Calu3 (cell line): ENCODE measurements at places on chromosomes 5 and 9. TPM values are rescaled to one million over a fixed set of nuclear protein-coding genes. Genes with fewer than 3 reads are reported as not detected.

GRCh38 chr5:116449458-116449857 lies 125.2 kb downstream of the SEMA6A start:
- H3K4me3 ChIP-seq = no peak overlapping the region
- H3K36me3 ChIP-seq = peaks cover 27% of the 10 kb centered on the region
- no peak for DNase-seq
- H3K27me3 ChIP-seq = no peaks in the 10 kb centered on the region
- H3K27ac ChIP-seq = no peak overlapping the region
- peaks cover 48% of the 10 kb centered on the region for H3K4me1 ChIP-seq

GRCh38 chr5:148583421-148583965 lies 70.8 kb downstream of the HTR4 start:
- no peaks in the 10 kb centered on the region for H3K4me1 ChIP-seq
- no peak overlapping the region for H3K27ac ChIP-seq
- no peak overlapping the region for H3K4me3 ChIP-seq
- H3K27me3 ChIP-seq = peaks cover 83% of the 10 kb centered on the region

- no peak overlapping the region for H3K27ac ChIP-seq
- H3K36me3 ChIP-seq = peaks cover 4% of the 10 kb centered on the region
Measured at GRCh38 chr9:115107701-115108100, 10.3 kb downstream of the TNC start.

Gene STKLD1
- total RNA-seq = 0.71 and 0.94 TPM in 2 replicates

Gene PPP3R2
- total RNA-seq = not detected in 2 replicates

GRCh38 chr5:69103521-69103920 lies 9.7 kb downstream of the SLC30A5 start:
- H3K27ac ChIP-seq = no peak overlapping the region
- H3K4me3 ChIP-seq = no peak overlapping the region
- peaks cover 28% of the 10 kb centered on the region for H3K36me3 ChIP-seq

Gene CCDC127
- 7.3 and 7.8 TPM in 2 replicates for total RNA-seq

GRCh38 chr9:96150324-96151227 lies 151.4 kb downstream of the HSD17B3 start:
- no peaks in the 10 kb centered on the region for H3K36me3 ChIP-seq
- no peak overlapping the region for H3K4me3 ChIP-seq
- H3K4me1 ChIP-seq = no peaks in the 10 kb centered on the region
- DNase-seq = no peak

DNA sequence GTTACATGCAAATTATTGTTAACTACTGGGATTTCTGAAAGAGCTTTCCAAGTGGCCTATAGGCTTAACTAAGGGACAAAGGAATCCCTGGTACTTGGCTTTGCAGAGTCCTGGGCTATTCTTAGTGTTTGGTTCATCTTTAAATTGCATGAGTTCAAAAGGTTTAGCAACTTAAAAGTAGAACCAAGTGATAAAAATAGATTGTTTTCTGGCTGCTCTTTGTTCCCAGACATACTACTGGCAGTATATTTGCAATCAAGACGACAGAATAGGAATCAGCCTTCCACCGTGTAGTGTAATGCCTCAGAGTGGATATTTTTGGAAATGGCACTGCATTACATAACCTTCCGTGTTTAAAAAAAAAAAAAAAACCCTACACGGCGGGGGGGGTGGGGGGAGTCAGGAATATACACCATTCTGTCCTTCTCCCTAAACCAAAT lies 1.0 kb downstream of the NREP start:
- H3K27me3 ChIP-seq = no peaks in the 10 kb centered on the region
- H3K36me3 ChIP-seq = peaks cover 18% of the 10 kb centered on the region
- no peak overlapping the region for H3K27ac ChIP-seq
- H3K4me1 ChIP-seq = peaks cover 8% of the 10 kb centered on the region
- no peak for DNase-seq

GRCh38 chr9:93697352-93698139 lies 121.2 kb downstream of the PHF2 start:
- no peak for DNase-seq
- no peak overlapping the region for H3K4me3 ChIP-seq
- H3K4me1 ChIP-seq = no peaks in the 10 kb centered on the region
- H3K27me3 ChIP-seq = peaks cover 19% of the 10 kb centered on the region
- no peaks in the 10 kb centered on the region for H3K36me3 ChIP-seq
- no peak overlapping the region for H3K27ac ChIP-seq

Gene TIMD4
- not detected in 2 replicates for total RNA-seq

DNA sequence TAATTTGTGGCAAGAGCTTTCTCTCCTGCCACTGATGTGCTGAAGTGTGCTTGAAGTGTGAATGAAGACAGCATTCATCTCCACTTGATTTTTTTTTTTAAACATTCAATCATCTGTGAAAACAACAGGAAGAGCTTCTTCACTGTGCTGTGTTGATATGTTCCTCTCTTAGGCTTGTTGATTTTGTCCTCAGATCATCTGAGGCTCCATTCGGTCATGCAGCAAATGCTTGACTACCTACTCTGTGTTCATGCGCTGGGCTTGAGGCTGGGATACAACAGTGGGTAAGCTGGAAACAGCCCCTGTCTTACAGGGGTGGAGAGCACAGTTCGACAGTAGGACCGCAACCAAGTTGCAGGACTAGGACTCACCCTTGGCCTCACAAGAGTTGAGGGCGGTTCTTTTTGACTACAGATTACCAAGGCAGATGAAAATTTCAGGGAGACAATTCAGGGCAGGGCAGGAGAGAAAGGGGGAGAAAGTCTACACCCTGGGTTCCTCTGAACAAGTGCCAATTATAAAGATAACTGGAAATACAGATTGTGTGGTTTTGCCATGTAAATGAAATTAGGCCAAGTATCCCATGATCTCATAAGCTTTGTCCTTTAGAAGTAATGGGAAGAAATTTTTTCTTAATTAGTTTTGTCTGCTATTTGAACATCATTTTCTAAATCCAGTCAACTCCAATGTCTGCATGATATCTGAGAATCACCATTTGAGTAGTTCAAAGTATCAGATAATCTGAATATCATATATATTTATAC lies 31.0 kb upstream of the F2R start:
- no peak overlapping the region for H3K27ac ChIP-seq
- no peak overlapping the region for H3K4me3 ChIP-seq
- H3K4me1 ChIP-seq = peaks cover 19% of the 10 kb centered on the region
- DNase-seq = no peak
- no peaks in the 10 kb centered on the region for H3K27me3 ChIP-seq
- H3K36me3 ChIP-seq = no peaks in the 10 kb centered on the region

GRCh38 chr9:131631306-131631705 lies 86.0 kb downstream of the PRRT1B start:
- H3K4me3 ChIP-seq = no peak overlapping the region
- peaks cover 7% of the 10 kb centered on the region for H3K4me1 ChIP-seq
- H3K27ac ChIP-seq = no peak overlapping the region

Gene PCDHGC4
- 1.2 and 2.2 TPM in 2 replicates for total RNA-seq

DNA sequence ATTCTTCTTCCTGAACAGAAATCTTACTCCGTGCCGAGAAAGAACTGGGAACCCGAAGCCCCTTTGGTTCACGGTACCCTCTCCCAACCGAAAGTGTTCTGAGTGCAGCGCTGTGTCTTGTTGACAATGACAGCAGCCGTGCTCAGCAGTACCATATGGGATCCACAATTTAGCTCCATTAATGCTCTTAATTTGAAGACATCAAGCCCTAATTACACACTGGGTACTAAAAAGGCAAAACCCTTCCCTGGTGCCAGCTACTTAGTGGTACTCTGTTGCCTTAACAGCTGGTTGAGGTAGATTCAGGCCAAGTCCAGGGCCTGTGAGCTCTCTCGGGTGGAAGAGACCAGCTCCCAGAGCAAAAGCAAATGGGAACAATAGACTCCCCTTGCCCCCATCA lies 24.5 kb downstream of the DDX31 start:
- H3K27ac ChIP-seq = no peak overlapping the region
- H3K36me3 ChIP-seq = peaks cover 27% of the 10 kb centered on the region
- H3K4me3 ChIP-seq = no peak overlapping the region
- peaks cover under 1% of the 10 kb centered on the region for H3K4me1 ChIP-seq
- no peak for DNase-seq
- no peaks in the 10 kb centered on the region for H3K27me3 ChIP-seq

DNA sequence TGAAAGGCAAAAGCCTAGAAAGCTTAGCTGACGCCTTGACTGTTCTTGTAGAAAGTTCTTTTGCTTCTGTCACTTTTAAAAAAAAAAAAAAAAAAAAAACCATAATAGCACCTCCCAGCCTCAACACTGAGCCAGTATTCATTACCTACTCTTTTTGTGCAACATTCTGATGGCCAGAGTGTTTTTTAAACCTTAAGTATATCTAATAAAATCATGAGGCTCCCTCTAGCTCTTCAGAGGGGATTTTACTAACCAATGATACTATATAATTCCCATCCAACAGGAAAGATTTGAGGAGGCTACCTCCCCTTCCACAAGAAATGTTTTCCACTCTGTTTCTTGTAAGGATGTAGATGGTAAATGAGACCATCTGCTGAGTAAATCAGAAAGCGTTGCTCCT lies 3.9 kb downstream of the BNC2 start:
- H3K4me1 ChIP-seq = no peaks in the 10 kb centered on the region
- DNase-seq = no peak
- H3K27ac ChIP-seq = no peak overlapping the region
- no peak overlapping the region for H3K4me3 ChIP-seq
- H3K36me3 ChIP-seq = peaks cover 9% of the 10 kb centered on the region

Gene BARHL1
- total RNA-seq = not detected in 2 replicates

GRCh38 chr9:84381508-84381907 lies 41.0 kb upstream of the SLC28A3 start:
- H3K4me1 ChIP-seq = peaks cover 29% of the 10 kb centered on the region
- no peaks in the 10 kb centered on the region for H3K27me3 ChIP-seq
- H3K4me3 ChIP-seq = no peak overlapping the region
- H3K36me3 ChIP-seq = no peaks in the 10 kb centered on the region

DNA sequence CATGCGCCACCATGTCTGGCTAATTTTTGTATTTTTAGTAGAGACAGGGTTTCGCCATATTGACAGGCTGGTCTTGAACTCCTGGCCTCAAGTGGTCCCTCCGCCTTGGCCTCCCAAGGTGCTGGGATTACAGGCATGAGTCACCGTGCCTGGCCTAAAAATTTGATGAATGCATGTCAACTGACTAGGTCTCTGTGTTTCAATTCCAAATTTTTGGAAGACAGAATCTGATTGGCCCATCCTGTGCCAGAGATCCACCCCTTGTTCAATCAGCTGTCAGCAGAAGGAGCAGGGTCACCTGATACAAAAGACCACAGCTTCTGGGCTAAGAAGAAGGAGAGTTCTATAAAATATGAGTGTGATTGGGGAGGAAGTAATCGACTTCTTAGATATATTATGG lies 43.5 kb upstream of the COL15A1 start:
- peaks cover 55% of the 10 kb centered on the region for H3K27me3 ChIP-seq
- no peak overlapping the region for H3K4me3 ChIP-seq
- no peak overlapping the region for H3K27ac ChIP-seq
- no peaks in the 10 kb centered on the region for H3K36me3 ChIP-seq
- no peaks in the 10 kb centered on the region for H3K4me1 ChIP-seq
- no peak for DNase-seq

DNA sequence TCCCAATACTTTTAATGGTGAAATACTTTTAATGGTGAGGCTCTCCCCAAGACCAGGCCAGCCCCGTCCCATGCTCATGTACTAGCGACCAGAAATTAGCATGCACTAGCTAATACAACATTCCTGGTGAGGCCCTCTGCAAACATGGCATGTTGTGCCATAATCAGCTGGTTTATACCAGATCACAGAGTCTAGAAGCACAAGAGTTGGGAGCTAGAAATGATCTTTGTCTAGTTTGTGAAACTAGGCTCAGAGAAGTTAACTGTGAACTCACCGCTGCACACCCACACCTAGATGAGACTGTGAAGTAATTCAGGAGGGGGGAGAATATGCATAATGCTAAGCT lies 37.4 kb downstream of the MTMR12 start:
- H3K36me3 ChIP-seq = peaks cover 47% of the 10 kb centered on the region
- peak overlapping the region; percentile 76 for H3K27ac ChIP-seq
- no peak for DNase-seq
- H3K27me3 ChIP-seq = no peaks in the 10 kb centered on the region
- peaks cover 38% of the 10 kb centered on the region for H3K4me1 ChIP-seq

Gene BSPRY
- total RNA-seq = 14.5 and 17.4 TPM in 2 replicates

- H3K27me3 ChIP-seq = no peaks in the 10 kb centered on the region
- peaks cover 10% of the 10 kb centered on the region for H3K36me3 ChIP-seq
- peak; percentile 34 for DNase-seq
- H3K4me3 ChIP-seq = no peak overlapping the region
- peak overlapping the region; percentile 69 for H3K27ac ChIP-seq
Measured at GRCh38 chr9:101387871-101388506, 3.2 kb upstream of the BAAT start.

Gene SEMA4D
- total RNA-seq = 23.3 and 24.3 TPM in 2 replicates

Gene KIF20A
- 52.6 and 68.9 TPM in 2 replicates for total RNA-seq

DNA sequence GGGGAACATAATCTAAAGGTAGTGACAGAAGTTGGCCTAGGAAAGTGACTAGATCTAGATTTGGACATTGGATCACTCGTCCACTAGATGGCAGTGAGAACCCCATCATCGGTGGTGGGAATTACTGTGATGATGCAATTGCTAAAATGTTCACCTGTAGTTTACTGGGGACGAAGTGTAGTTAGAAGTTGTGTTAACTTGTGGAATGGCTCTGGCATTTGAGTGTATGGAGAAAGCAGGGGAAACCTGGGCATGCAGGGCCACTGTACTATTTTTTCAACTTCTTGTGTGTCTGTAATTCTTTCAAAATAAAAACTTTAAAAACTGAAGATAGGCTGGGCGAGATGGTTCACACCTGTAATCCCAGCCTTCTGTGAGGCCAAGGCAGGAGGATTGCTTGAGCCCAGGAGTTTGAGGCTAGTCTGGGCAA lies 75.5 kb downstream of the PHAX start:
- peaks cover 16% of the 10 kb centered on the region for H3K4me1 ChIP-seq
- DNase-seq = peak; percentile 71
- no peak overlapping the region for H3K4me3 ChIP-seq
- no peaks in the 10 kb centered on the region for H3K27me3 ChIP-seq

Gene GMCL2
- not detected in 2 replicates for total RNA-seq

GRCh38 chr5:157924931-157925729 lies 66.2 kb upstream of the CLINT1 start:
- H3K27me3 ChIP-seq = no peaks in the 10 kb centered on the region
- peak overlapping the region; percentile 97 for H3K27ac ChIP-seq

- H3K27me3 ChIP-seq = no peaks in the 10 kb centered on the region
- no peak overlapping the region for H3K4me3 ChIP-seq
- H3K27ac ChIP-seq = no peak overlapping the region
- no peaks in the 10 kb centered on the region for H3K36me3 ChIP-seq
- H3K4me1 ChIP-seq = no peaks in the 10 kb centered on the region
- DNase-seq = no peak
Measured at GRCh38 chr5:125401724-125402622, 655.5 kb upstream of the ZNF608 start.

GRCh38 chr9:27496135-27496504 lies 28.0 kb upstream of the IFNK start:
- H3K4me3 ChIP-seq = no peak overlapping the region
- H3K27me3 ChIP-seq = no peaks in the 10 kb centered on the region
- H3K27ac ChIP-seq = no peak overlapping the region
- no peak for DNase-seq
- H3K36me3 ChIP-seq = no peaks in the 10 kb centered on the region

- no peak for DNase-seq
- no peak overlapping the region for H3K27ac ChIP-seq
- no peaks in the 10 kb centered on the region for H3K4me1 ChIP-seq
- no peaks in the 10 kb centered on the region for H3K27me3 ChIP-seq
Measured at GRCh38 chr5:146548781-146549449, 32.9 kb upstream of the GPR151 start.

Gene ANKRD34B
- total RNA-seq = 0.29 and 0.40 TPM in 2 replicates

Gene TTC16
- not detected in 2 replicates for total RNA-seq

- H3K27me3 ChIP-seq = peaks cover 64% of the 10 kb centered on the region
- DNase-seq = no peak
- no peaks in the 10 kb centered on the region for H3K36me3 ChIP-seq
- H3K4me3 ChIP-seq = no peak overlapping the region
- H3K4me1 ChIP-seq = no peaks in the 10 kb centered on the region
Measured at GRCh38 chr9:91896513-91897121, 53.4 kb downstream of the ROR2 start.
